Foreskin keratinocyte (primary cell): ENCODE measurements at places on chromosomes 5 and 9.

- DNase-seq = no peak
These were observed 32.2 kb downstream of the PRLR start for GRCh38 chr5:35198075-35198474.

GRCh38 chr9:23826120-23826629, at the start of gene ELAVL2:
Gene ELAVL2 (minus strand): TSS chr9:23826240. CDS start chr9:23762234, 64,006 bp downstream.
- peak; percentile 99 for DNase-seq

DNA sequence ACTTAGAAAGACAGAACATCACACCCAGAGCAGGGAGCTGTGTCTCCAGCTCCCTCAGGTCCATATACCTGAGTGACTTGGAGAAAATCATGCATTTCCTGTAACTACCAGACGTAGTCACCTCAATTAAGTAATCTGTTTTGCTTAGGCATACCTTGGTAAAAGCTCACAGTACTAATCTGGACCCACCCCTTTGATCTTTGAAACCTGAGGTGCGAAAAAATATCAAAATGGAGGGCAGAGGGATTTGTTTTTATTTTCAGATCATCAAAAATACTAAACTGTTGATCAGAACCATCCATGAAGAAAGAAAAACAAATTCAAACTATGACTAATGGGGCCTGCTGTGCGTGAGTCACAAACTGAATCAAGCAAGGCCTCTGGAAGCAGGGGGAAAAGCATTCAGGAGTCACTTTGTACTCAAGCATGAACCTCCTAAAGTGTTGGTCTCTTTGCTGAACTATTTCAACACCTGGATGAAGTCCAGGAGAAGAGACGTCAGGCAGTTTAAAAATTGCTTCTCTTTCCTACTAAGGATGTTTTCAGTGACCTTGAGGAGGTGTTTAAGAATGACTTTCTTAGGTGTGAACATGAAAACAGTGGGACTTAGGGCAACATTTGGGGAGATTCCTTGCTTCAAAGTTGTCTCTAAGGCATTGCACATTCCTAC, 76.3 kb downstream of the MUSK start:
- DNase-seq = peak; percentile 92

- no peak for DNase-seq
These were observed 21.0 kb downstream of the C5orf15 start for GRCh38 chr5:133947431-133947841.

GRCh38 chr9:80926611-80927010, 762.7 kb downstream of the TLE1 start:
- no peak for DNase-seq

DNA sequence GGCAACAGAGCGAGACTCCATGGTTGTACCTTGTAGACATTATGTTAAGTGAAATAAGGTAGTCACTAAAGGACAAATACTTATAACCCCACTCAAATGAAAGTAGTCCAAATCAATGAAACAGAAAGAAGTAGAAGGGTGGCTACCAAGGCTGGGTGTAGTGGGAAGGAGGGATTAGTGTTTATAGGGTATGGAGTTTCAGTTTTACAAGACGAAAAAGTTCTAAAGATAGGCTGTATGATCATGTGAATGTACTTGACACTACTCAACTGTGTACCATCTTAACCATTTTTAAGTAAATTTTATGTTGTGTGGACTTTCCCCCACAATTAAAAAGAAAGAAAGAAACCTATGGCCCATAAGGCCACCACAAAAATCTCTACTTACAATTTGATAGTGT, 32.2 kb downstream of the ALDH7A1 start:
- no peak for DNase-seq

- no peak for DNase-seq
These were observed 2.4 kb upstream of the OR5C1 start for GRCh38 chr9:122786338-122786737.

GRCh38 chr5:143629871-143630659, 181.9 kb upstream of the HMHB1 start:
- DNase-seq = no peak

DNA sequence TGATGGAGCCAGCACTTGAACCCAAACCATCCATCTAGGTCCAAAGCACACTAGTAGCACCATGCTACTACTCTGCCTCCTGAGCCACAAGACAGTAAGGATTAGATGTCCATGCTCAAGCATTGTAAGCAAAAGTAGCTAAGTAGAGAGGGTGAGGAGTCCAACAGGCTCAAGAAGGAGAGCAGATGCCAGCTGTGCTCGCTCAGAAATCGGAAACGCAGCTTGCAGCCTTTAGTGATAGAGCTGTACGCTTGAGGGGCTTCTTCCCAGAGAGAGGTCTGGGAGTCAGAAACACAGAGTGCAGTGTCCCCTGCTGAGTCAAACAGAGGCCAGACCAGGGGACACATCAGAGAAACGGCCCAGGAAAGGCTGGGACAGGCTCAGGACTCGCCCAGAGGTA, 32.7 kb upstream of the GABRP start:
- DNase-seq = no peak

DNA sequence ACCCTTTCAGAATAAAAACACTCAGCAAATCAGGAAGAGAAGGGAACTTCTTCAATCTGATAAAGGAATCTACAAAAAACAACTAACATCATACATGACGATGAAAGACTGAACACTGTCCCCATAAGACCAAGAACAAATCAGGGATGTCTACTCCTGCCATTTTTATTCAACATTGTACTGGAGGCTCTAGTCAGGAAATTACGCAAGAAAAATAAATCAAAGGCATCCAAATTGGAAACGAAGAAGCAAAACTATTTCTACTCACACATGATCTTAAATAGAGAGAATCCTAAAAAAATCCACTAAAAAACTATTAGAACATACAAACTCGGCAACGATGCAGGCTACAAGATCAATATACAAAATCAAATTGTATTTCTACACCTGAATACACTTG, 42.3 kb downstream of the IPPK start:
- DNase-seq = no peak

DNA sequence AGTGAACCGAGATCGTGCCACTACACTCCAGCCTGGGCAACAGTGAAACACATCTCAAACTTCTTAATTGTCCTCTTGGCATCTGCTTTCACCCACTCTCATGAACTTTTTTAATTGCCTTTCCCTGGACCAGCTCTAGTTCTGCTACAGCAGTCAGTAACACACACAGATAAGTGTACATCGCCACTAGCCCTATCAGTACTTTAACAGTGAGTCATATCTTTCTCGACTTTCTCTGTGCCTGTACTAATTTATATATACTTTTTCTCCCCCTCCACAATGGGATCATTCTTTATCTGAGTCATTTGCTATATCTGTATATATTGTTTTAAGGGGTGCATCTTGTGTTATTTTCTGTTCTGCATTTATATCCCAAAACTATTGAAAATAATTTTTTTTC, 6.7 kb downstream of the CDC37L1 start:
- DNase-seq = no peak

- DNase-seq = no peak
These were observed 8.0 kb upstream of the INIP start for GRCh38 chr9:112725961-112726360.

DNA sequence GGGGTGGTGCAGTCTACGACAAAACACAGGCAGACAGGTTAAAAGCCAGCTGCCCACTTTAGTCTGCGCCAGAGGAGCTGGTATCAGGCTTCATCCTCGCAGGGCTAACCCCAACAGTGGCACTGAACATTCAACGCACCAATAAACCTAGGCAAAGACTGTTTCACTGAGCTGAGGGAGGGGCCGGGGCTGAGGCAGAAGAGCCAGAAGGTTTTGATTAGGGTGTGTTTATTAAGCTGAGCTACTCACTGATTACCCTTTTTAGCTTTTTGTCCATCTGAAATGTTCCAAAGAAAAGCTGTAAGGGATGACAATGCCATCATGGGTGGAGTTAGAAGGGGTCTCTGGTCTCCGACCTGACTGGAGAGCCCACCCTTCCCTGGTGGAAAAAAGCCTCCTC, 1.4 kb downstream of the ZMYND19 start:
- no peak for DNase-seq

DNA sequence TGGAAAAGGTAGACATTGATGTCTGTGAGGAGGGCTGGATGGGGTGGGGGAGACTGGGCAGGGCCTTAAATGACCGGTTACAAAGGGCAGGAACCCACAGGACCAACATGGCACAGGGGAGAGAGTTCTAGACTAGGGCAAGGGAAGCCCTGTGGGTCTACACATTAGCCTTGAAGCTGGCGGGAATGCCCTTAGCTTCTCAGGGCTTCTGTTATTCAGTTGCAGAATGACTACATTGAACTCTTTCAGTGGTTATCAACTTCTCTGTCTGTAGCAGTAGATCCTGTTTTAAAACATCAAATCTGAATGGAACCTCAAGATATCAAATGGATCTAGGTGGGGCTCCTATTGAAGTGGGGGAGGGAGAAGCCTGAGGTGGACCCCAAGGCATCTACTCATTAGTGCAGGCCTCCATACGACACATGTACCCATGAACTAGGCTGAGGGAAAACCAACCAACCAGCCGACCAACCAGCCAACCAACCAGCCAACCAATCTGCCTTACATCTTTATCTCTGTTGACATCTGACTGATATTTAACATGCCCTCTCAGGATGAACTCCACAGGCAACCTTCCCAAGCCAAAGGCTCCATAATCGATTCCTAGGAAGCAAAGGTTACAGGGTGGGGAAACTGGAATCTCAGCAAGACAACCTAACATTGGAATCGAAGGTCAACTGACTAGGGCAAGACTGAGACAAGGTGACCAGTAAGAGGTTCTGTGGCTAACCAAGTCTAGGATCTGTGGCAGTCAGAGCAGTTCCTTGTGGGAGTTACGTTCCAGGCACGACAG, 48.3 kb downstream of the DAP start:
- DNase-seq = no peak

DNA sequence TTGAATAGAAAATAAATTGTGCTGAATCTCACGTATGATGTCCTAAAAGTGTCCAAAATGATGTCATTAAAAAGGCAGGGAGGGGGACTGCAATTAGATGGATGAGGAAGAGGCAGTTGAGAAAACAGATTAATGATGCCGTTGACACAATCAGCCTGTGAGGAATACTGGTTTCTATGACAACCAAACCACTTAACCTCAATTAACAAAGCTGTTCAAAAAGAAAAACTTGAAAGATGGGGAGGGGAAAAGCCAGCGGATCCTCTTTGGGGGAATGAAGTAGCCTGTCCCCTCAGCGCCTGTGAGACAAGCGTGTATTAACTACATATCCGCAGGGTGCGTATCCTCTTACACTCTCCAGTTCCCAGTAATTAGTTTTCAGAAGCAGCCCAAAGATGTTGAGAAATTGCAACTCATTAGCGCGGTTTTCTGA, 160.7 kb downstream of the TTC39B start:
- no peak for DNase-seq

DNA sequence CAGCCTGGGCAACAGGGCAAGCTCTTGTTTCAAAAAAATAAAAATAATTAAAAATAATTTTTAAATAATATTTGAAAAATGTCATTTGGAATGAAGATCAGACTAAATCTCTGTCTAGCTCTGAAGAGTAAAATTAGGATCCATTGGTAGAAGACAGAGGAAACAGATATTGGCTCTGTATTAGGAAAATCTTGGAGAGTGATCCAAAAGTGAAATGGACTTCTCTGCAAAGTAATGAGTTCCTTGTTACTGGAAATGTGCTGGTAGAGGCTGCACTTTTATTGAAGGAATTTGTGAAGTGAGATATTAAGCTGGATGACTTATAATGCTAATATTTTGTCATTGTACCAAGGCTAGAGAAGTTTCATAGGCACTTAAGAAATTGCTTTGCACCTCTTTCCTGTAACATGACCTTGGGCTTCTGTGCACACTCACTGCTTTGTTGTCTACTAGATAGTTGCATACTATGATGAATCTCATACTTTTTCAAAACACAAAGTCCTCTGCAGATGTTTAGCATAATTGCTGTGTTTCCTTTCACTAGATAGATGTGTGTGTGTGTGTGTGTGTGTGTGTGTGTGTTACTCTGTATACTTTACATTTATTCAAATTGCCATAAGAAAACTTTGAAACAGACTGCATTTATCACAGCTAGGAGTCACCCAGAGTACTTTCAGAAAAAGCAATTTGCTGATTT, 13.1 kb downstream of the THBS4 start:
- DNase-seq = no peak

DNA sequence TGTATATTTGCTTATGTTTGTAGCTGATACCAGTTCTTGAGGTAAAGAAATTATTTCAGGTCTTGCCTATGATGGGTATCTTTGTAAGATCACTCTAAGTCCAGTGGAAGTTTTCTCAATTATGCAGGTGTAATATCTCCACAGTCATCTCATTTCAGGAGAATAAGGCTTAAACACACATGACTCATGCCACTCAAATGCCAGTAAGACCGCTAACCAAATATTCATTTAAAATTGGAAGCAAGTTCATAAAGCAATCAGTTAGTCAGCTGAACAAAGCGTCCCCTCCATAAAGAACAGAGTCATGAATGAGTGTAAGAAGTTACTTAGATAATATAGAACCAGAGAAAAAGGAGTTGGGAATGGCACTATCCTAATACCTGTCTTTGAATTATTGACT, 248.7 kb downstream of the LURAP1L start:
- DNase-seq = peak; percentile 80

GRCh38 chr9:19397845-19398244, 11.0 kb upstream of the ACER2 start:
- no peak for DNase-seq

- no peak for DNase-seq
These were observed 355.4 kb upstream of the PDE4D start for GRCh38 chr5:60248901-60249300.
